Fibroblast of skin of left biceps (primary cell): ENCODE measurements at places on chromosomes 2 and 18.

- no peak for DNase-seq
Observed at GRCh38 chr2:127176371-127177311, 43.5 kb downstream of the CYP27C1 start.

- DNase-seq, result no peak
Observed at GRCh38 chr2:230794497-230794896, 70.2 kb upstream of the ITM2C start.

GRCh38 chr2:159936471-159936870 lies 125.9 kb downstream of the PLA2R1 start:
- DNase-seq, result no peak

DNA sequence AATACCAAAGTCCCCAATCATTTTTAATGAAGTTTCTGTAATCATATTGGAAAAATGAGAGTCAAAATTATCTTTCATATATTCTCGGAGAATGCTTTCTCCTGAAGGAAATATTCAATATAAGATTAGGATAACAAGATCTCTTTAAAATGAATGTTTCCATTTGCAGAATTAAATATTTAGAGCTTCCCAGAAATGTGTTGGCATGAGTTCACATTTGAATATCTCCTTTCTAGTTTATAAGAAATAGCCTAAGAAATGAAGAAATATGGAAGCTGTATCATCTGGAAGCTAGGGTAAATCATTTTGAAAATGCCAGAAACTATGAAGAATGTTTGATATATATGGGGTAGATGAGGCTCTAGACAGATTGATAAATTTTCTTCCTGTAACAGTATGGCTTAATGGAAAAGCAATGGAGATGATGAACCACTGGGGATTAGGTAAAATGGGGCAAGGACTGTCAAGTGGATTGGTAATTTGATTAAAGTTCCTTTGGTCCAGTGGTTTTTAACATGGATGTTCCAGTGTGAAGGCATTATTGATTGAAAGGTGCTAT lies 184.6 kb upstream of the ZNF804A start:
- no peak for DNase-seq

GRCh38 chr18:70151614-70152013 lies 53.9 kb downstream of the RTTN start:
- no peak for DNase-seq

GRCh38 chr2:207330912-207331311 lies 165.2 kb upstream of the KLF7 start:
- peak; percentile 91 for DNase-seq

- DNase-seq, result no peak
Observed at GRCh38 chr2:173607606-173608311, 253.1 kb downstream of the CDCA7 start.

DNA sequence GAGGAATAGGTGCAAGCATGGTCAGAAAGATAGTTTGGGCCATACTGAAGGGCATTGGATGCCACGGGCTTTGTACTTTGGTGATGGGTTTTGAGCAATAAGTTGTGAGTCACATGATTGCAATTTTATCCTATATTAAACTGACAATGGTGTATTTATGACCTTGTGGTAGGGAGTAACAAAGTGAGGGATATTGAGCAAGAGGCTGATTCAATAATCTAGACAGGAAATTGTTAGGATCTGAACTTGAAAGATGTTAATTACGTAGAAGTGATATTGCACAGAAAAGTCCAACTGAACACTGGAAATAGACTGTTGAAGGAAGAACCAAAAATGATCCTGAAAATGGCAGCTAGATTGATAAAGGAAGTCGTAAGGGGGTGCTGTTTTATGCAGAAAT lies 46.6 kb upstream of the TCF4 start:
- DNase-seq, result peak; percentile 70

DNA sequence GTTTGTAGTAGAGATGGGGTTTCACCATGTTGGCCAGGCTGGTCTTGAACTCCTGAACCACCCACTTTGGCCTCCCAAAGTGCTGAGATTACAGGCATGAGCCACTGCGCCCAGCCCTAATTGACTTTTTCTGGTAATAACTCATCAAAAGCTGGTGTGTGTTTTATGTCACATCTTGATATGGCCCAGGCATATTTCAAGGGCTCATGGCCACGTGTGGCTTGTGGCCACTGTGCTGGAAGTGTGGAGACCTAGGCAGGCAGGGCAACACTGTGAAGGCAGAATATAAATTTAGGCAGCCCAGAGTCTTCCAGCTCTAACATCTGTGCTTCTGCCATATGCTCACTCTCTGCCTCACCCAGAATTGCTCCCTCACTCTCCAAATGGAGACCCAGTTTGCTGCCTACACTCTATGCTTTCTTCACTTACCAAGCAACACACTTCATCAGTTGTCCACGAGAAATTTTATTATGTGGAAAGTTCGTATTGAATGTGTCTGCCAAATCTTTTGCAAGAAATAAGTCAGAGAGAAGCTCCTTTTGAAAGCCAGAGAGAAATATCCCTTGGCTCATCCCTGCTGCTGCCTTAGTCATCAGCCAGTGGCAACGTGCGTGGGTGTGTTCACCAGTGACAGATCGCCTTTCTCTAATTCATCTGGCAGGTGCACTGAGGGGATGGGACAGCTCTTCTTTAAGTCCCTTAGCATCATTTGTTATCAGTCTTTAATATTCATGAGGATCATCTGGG lies 129.4 kb upstream of the CXCR4 start:
- no peak for DNase-seq

GRCh38 chr18:70582981-70583380 lies 294.1 kb downstream of the SOCS6 start:
- no peak for DNase-seq

- no peak for DNase-seq
Observed at GRCh38 chr2:129768036-129768386, 211.5 kb upstream of the RAB6C start.

DNA sequence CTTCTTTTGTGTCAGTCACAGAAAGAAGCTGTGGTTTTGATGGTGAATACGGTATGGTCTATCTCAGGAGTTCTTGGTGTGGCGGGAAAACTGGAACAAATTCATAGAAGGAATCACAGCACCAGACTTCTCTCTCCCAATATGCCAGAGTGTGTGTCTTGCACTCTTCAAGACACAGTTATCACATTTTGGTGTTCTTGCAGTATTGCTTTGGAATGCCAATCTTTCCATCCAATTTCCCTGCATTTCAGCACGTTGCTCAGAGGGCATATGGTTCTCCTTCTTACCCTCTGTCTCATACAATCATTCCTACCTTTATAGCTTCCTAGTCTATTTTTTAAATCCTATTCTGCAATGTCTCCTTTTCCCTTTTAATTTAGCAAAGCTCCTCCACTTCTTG lies 216.3 kb downstream of the TMEM182 start:
- no peak for DNase-seq

DNA sequence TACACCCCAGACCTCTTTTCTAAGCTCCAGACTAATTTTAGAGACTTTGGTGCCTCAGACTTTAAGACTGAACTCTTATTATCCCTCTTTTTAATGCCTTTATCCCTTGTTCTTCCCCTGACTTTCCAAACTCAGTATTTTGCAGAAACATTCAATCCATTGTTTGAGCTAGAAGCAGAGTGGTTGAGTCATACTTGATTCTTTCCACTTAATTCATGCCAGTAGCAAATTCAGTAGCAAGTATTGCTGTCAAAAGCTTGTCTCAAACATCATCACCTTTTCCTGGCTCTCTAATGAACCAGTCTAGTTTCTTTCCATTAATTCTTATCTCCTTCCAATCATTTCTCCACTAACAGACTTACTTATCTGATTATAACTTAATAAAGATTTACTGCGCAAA lies 699.7 kb upstream of the ZNF804A start:
- no peak for DNase-seq

- DNase-seq, result no peak
Observed at GRCh38 chr2:147665105-147665504, 179.7 kb upstream of the ACVR2A start.

GRCh38 chr2:160308476-160308875 lies 108.4 kb upstream of the ITGB6 start:
- DNase-seq, result no peak

DNA sequence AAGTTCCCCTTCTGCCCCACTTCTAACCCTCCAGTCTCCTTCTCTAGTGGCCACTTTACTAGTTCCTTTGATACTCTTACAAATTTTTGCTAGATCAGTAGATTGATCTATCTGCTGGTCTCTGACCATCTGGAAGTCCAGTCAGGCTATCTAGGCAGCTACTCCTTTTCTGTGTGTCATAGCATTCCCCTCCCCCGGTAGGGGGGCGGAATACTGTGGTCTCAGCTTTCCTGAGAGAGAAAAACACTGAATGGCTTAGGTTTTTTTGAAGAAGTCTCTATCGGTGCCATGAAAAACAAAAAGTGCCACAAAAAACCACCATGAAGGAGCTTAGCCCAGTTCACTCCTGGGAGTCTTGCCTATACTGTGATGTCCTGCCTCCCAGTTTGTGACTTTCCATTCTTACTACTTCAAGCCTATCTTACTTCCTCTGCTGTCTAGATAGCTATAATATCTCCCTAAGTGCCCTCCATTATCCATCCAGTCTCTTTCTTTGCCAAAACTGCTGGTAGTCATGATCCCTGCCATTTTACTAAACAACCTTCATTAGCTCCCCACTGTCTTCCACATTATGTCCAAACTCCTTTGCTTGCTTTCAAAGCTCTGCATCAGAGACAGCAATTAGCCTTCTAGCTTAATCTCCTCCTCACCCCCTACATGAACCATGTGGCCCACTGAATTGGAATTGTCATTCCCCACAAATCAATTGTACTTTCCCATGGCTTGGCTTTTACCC lies 29.9 kb downstream of the TPGS2 start:
- DNase-seq, result no peak

DNA sequence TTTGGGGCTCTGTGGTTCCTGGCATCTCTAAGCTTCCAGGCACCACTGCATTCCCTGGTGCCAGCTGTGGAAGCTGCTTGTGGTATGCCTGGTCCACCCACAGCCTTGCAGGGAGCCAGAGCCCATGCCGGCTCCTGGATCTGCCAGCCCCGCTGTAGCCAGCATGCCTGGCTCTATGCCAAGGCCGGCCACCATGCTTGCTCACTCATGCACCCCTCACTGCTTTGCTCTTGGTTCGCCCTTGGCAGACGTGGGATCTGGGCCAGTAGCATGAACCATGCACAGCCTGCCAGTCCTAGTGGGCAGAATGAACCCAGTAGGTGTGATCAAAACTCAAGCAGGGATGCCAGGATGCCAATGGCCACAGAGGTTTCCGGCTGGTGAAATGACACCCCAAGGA lies 634.2 kb upstream of the TMEFF2 start:
- no peak for DNase-seq

DNA sequence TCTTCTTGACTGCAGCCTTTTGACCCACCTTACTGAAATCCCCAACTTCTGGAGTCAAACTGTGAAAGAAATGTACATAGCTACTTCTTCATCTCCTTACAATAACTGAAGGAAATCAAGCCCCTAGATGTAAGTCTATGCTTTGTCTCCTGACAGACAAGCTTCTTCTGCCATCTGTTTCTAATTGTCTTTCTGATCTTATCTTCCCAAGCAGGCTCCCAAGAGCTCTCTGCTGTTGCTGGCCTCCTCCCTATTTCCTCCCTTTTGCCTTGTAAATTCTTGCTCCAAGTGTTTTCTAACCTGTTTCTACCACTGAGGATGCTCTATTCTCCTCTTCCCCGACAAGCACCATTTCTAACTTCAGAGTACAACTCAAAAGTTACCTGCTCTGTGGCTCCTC lies 77.4 kb upstream of the OSR1 start:
- DNase-seq, result peak; percentile 42
